ENCODE measurements at places on chromosomes 3 and 15.

- DNase-seq, result no peak
Measured at GRCh38 chr15:35271371-35272043, 186.4 kb upstream of the NANOGP8 start.

GRCh38 chr3:58260733-58261132 is 23.1 kb downstream of the ABHD6 start:
- no peak for DNase-seq

- DNase-seq, result no peak
Measured at GRCh38 chr15:98387866-98388265, 260.5 kb upstream of the IGF1R start.

GRCh38 chr3:126360714-126361060 is 3.5 kb upstream of the KLF15 start:
- DNase-seq, result no peak

- no peak for DNase-seq
Measured at GRCh38 chr15:74396146-74396438, 28.6 kb upstream of the CYP11A1 start.

GRCh38 chr3:195246581-195246995 is 24.4 kb downstream of the XXYLT1 start:
- no peak for DNase-seq

DNA sequence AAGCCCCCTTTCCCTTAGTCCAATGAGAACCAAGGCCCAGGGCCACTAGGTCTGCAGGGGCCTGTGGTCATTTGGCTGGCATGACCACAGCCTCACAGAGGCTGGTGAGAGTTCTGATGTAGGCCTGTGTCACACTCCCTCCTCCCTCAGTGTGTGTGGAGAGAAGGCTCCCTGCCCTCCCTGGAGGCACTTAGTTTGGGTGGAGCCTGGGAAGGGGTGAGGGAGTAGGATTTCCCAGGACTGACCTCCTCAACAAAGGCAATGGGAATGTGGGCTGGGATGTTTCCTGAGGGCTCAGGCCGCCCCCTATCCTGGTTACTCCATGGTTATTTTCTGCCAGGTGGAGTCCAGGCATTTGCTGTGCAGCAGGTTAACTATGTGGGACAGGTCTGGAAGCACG is 7.6 kb downstream of the TEX264 start:
- no peak for DNase-seq

DNA sequence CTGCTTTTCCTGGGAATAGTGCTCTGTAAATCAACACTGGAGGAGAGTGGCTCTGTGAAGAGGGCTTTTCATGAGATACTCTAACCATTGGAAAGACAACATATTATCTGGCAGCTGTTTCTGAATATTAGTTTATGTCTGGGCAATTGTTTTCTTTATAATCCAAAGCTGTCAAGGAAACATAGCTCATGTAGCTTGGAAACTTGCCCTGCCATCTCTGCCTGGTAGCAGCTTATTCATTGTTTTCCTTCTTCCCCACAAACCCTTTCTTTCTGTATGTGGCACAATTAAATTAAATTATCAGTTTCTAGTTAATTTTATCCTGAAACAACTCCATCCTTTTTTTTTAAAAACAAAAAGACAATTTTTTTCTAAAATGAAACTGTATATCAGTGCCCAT is 160.0 kb downstream of the EDEM1 start:
- DNase-seq, result no peak

GRCh38 chr3:27607370-27607769 is 114.8 kb downstream of the EOMES start:
- no peak for DNase-seq

DNA sequence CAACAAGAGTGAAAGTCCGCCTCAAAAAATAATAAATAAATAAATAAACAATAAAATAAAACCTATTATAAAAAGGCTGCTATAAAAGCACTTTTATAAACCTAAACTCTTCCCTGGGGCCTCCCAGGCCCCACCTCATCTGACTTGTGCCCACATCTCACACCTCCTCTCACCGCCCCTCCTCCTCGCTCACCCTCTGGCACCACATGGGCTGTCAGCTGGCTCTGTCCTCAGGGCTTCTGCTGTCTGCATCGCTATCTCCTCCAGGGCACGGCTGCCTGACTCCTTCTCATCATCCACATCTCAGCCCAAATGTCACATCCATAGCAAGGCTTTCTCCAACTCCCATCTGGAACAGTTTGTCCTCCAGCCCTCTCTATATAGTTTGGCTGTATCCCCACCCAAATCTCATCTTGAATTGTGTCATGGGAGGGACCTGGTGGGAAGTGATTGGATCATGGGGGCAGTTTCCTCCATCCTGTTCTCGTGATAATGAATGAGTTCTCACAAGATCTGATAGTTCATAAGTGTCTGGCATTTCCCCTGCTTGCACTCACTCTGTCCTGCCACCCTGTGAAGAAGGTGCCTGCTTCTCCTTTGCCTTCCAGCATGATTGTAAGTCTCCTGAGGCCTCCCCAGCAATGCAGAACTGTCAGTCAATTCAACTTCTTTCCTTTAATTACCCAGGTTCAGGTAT is 8.8 kb upstream of the SH3BP5 start:
- no peak for DNase-seq

GRCh38 chr3:53650424-53650823 is 156.0 kb downstream of the CACNA1D start:
- no peak for DNase-seq

GRCh38 chr3:23991683-23992628 is 46.9 kb downstream of the NR1D2 start:
- peak; percentile 31 for DNase-seq

DNA sequence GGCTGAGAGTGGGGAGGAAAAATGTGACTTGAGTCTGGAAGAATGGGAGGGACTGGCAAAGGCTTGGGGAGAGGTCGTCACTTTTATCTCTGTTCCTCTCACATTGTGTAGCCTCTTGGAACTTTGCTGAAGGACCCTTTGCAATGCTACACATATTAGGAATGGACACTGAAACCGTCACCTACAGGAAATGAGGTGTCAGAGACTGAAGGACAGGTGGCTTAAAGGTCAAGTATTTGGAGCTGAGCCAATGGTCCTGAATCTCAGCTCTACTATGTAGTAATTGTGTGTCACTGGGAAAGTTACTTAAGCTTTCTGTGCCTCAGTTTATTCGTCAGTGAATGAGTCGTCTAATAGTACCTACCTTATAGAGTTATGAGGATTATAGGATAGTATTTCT is 14.7 kb downstream of the MCTP2 start:
- no peak for DNase-seq

DNA sequence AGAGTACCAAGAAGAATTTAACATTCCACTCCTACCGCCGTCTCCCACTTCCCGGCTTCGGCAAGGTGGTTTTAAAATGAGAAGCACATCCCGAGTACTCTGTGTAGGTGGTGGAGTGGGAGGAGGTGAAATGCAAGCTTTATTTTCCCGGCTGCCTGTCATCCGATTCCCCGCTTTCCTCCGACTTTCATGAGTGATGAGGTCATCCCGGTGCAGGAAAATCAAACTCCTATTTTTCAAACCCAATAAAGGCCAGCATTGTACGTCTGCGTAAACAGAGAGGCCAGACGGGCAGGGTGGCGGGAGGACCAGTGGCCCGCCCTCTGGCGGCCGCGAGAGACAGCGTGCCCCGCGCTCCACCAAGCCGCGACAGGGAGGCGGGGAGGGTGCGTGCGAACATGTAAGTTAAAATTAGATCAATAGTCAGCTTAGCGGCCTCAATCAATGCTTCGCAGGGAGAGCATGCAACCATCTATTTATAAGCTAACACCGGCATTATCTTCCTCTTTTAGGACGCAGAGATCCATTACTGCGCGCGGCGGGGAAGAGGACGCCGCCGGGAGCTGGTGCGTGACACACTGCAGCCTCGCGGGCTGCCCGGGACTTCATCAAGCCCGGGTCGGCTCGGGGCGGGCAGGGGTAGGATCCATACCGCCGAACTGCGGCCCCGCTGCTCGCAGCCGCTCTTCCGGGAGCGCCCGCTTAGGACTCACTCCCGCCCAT is 163.3 kb downstream of the CD47 start:
- DNase-seq, result peak; percentile 50

DNA sequence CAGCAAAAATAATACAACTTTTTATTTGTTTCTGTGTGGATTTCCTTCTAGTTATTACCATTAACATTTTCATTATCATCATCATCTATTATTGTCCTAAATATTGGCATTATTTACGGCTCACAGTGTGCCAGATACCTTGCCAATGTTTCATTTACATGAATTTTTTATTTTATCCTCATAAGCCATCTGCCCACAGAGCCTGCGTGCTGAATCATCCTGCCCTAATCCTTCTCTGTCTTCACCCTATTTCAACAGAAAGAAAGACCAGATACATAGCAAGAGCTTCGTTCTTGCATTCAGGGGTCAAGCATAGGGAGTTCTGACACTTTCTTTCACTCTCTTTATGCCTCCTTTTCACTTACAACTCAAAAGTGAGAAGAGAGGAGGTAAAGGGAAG is 82.0 kb downstream of the KCNMB2 start:
- DNase-seq, result no peak

DNA sequence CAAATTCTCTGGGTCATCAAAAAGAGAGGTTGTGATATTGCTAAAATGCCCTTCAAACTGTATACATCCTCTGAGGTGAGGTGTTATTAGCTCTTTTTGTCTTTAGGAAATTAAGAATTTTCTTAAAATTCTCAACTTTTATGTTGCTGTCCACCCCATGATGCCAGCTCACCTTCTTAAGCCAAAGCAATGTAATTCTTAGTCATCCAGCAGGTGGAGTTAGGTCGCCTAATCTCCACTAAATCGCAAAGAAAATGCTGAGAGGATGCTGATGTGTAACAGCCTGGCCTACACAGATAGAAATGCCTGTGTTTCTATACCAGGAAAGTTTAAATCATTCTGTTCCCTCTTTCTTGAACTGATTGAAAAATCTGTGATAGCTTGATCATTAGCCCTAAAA is 770.2 kb upstream of the ALCAM start:
- peak; percentile 17 for DNase-seq

DNA sequence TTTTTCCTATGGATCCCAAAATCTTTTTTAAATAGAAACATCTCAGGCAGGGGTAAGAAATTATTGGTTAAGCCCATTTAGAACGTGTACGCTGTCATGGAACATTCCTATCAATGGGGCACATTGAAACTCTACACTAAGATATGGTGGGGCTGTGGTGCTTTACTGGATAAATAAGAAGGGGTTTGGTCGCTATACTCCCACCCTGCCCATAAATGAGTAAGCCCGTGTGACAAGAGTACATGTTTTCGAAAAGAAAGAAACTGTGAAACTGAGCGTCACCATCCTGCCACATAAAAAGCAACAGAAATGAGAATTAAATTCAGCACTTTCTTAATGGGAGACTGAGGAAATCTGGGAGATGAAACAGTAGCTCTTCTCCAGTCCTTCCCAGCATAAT is 929.7 kb upstream of the CFAP20DC start:
- no peak for DNase-seq

DNA sequence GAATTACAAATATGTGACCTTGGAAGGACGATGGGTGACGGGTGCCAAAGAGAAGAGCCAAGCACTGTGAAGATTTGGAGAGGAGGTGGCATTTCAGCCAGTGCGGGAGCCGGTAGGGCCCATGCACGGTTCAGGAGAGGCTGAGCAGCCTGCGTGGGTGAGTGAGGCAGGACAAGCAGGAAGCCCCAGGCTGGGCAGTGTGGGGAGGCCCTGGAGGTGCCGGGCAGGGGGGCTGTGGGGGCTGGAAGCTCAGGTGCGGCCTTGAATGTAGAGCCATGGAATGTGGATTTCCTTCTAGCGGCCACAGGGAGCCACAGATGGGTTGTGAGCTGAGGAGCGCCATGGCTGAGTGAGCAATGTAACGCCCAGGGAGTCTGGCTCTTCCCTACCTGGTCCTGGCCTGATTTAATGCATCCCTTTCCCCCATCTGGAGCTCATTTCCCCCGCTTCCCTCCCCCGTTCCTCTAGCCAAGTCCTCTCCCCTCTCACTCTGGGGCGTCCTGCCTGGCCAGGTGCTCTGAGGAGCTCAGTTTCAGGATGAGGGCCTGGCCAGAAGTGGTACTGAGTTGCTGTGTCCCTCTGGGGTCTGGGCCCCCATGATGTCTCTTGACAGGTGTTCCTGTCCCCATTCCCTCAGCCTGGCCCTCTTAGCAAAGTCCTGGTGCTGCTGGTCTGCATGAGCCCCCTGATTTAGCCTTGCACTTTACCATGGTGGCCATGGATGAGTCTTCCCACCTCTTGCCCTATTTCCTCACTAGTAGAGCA is 41.8 kb upstream of the IQSEC1 start:
- no peak for DNase-seq

DNA sequence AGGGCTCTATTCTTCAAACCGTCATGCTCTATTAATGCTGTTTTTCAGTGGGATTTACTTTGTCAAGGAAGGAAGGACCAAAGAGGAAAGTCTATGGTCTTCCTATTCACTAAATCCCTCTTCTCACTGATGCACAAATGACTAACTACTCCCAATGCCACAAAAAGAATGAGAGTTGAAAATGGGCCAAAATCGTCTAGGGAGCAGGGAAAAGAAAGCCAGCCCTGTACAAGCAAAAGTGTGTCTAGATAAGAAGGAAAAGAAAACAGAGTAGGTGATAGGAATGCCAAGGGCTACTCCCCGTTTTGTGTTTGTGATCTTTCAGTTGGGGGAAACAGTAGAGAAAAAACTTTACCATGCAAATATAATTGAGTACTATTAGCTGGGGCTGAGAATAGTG is 97.2 kb upstream of the TMCO5A start:
- DNase-seq, result no peak

- no peak for DNase-seq
Measured at GRCh38 chr3:126961791-126962461, 21.0 kb upstream of the PLXNA1 start.

DNA sequence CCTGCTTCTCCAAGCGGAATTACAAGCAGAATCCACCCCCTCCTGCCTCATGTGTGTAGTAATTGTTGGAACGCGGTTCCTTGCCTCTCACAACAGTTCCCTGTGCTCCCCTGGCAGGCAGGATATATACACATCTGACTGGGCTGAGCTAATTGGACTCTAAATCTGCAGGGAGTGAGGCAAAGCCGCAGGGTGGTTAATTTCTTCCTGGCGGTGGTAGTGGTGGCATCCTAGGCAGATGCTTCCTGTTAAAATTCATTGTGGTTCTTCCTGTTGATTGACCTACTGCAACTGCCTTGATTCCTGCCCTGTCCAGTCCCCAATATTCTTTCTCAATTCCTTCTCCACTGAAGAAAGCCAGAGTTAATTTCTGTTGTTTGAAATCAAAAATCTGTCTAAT is 202.9 kb upstream of the PROK2 start:
- no peak for DNase-seq

GRCh38 chr3:47541583-47542108 is 28.1 kb upstream of the ELP6 start:
- no peak for DNase-seq

- DNase-seq, result no peak
Measured at GRCh38 chr15:42172475-42172874, 16.0 kb upstream of the PLA2G4F start.

- DNase-seq, result peak; percentile 74
Measured at GRCh38 chr15:81410318-81410753, 36.3 kb upstream of the TMC3 start.

GRCh38 chr3:99503350-99503749 is 135.0 kb upstream of the COL8A1 start:
- no peak for DNase-seq

GRCh38 chr3:43870120-43870519 is 179.4 kb downstream of the ABHD5 start:
- DNase-seq, result no peak

GRCh38 chr15:86830304-86830703 is 750.6 kb downstream of the AGBL1 start:
- no peak for DNase-seq

GRCh38 chr3:45486926-45487325 is 98.5 kb downstream of the LARS2 start:
- DNase-seq, result no peak
